ENCODE measurements at places on chromosomes 3 and 15.

DNA sequence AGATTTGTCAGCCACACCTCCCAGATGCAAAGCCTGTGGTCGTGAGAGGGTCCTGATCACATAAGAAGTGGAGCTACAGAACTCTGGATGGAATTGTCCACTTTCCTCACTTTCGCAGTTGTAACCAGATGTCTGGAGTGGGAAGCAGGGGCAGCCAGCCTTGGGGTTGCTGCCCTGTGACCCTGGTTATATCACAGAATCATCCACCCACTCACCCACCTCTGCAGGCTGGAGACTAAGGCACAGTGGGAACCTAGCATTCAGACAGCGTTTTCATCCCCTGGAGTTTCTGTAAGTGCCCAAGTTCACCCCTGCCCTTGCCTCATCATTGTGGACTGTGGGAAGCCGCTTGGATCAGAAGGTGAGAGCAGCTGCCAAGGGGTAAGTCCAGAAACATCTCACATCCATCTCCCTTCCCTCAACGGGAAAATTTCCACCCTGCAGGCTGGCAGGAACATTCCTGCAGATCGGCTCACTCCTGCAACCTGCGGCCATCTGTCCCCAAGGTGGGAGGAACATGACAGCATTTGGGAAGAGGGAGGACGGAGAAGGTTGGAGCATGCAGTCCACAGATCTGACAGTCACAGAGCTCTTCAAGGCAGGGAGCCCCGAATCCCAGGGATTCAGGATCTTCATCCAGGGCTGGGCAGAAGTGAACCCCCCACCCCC lies 2.9 kb upstream of the IQSEC1 start:
- ATAC-seq = no peak

DNA sequence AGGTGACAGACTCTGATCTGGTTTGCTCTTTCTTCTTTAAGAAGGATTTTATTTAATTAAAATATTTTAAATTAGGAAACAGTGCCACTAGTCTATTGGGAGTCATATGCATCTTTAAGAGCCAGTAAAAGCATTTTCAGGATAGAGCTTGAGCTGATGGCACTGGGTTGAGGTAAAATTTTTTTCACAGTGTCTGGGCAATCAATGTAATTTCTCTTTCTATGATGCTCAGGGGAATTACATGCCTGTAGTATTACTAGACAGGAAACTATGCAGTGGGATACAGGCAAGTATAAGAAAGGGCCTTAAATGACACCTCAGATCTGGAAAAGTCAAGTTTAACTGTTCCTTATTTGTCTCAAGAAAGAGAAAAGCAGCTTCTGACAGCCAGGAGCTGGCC lies 76.4 kb downstream of the GAP43 start:
- peak; percentile 71 for ATAC-seq

- ATAC-seq = no peak
These were observed 32.5 kb downstream of the BCL2L10 start for GRCh38 chr15:52080031-52080430.

GRCh38 chr3:186173224-186173815 lies 64.4 kb upstream of the ETV5 start:
- ATAC-seq = no peak
